ENCODE measurements at places on chromosomes 5 and 9.

GRCh38 chr5:75723378-75723777, 6.1 kb upstream of the POC5 start:
- no peak for DNase-seq

GRCh38 chr9:102483651-102484050, 511.5 kb upstream of the CYLC2 start:
- DNase-seq = no peak

DNA sequence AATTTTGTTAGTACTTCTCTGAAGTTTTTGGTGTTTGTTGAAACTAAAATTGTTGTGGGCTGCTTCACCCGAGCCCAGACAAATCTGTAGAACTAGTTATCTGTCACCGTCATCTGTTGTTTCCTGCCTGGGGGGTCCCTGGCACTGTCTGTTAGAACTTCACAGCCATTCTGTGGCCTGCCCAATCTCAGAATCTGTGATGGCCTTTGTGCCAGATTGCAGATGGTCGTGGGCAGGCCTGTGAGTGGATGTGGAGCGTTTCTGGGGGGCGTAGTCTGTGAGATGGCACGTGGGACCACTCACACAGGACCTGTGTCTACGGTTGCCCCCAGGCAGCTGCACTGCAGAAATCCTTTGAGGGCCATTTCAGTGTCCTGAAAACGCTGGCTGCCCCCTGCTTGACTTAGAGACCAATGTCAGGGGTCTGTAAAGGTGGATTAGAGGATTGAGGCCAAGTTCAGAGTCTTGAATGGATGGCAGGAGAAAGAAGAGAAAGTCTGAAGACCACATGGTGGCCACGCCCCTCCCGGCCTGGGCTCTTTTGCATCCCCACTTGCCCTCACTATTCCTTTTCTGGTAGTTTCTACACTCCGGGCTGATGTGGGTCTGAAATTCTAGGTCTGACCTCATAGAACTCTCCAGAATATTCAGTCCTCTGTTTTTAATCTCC, 38.3 kb downstream of the TRIO start:
- no peak for DNase-seq

DNA sequence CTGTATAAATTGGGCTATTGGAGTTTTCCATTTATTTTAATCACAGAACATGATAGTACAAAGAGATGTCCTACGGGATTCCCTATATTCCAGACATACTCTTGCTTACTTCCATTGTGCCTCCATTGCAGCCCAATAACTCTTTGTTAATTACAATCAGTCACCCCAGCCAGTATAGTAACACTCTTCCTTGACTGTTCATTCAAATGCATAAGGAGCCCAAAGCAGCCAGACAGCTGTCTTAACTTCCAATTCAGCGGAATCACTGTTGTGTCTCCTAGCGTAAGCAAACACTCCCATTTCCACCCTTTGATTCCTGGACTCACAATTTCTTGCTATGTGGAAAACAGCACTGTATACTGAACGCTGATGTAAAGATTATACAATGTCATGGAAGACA, 942.3 kb downstream of the TAF11L14 start:
- no peak for DNase-seq

GRCh38 chr9:129697656-129698253, 32.3 kb downstream of the PRRX2 start:
- peak; percentile 92 for DNase-seq

DNA sequence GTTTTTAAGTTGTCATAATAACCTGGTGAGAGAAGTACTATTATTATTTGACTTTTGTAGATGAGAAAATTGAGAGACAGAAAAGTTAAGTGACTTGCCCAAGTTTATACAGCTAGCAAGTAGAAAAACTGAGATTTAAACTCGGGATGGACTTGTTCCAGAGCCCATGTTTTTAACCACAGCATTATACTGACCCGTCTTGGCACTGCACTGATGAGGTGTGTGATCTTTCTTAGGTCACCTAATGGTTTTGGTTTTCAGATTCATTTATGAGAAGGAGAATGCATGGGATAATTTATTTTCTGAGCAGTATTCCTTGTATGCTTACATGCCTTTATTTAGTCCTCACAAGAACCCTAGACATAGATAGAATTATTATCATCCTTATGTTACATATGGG, 201.8 kb upstream of the CDKN2B start:
- DNase-seq = no peak

DNA sequence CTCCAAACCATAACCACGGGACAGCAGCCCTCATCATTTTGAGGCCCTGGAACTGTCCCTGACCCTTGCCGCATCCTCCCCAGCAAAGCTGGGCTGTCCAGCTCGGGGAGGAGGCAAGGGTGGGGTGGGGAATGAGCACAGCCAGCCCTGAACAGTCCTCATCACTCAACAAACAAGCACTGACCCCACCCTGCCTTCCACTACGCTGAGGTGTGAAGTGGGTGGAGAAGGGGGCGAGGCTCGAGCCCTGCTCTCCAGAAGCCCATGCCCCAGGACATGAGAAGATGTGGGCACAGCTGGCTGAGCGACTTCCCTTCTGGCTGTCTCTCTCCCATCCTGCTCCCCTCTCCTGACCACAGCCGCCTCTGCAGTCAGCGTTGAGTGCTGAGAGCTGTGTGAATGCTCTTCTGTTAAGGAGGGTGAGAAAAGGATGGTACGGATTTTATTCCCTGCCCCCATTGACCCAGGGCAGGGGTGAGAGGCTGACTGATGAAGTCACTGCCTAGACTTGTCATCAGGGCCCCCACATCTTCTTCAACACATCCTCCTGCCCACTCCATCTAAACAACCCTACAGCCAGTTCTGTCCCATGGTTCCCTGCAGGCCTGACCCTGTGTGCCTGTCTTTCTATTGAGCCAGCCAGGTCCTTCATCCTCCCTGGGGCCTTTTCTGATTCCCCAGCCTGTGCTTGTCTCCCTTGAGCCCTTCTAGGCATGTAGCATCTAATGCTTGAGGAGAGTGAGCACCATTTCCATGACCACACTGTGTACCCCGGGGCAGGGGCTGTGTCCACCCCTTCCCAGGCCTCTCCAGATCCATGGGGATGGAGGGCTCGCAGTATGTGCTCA, 276.0 kb downstream of the FSTL4 start:
- no peak for DNase-seq

DNA sequence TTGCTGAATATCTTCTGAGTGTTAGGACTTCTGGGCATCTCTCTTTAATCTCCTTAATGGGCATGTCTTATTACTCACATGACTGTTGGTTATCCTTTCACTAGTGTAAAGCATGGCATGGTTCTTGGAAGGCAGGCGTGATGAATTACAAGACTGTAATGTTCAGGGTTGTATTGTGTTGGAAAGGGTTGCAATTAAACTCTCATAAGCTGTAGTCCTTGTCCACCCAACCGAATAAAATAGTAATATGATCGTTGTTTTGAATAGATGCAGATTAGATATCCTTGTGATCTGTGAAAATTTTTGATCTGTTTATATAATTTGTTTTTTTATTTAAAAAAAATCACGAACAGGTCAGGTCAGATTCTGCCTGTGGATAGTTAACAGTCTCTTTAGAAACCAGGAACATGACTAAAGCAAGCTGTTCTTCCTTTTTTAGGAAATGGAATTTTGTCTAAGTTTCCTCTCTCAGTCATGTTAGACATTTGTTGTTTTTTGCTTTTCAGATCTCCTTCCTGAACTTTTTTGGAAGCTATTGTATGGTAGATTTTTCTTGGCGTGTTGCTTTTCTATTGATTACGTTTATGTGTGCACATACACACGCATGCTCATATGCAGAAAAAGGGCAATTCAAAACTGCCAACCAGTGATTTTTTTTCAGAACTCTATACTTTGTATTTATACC, 121.8 kb downstream of the ARHGEF28 start:
- no peak for DNase-seq

- DNase-seq = no peak
These were observed 12.2 kb downstream of the TSPAN17 start for GRCh38 chr5:176659512-176659839.

GRCh38 chr9:35882263-35882848, 12.2 kb upstream of the OR13J1 start:
- DNase-seq = peak; percentile 71

Data from fibroblast of skin of abdomen (primary cell).